Activated CD4-positive, alpha-beta T cell treated with anti-CD3 and anti-CD28 coated beads, Interleukin-2, amount 50 U/mL, for 48 hours (primary cell): ENCODE measurements at places on chromosomes 3 and 15.

DNA sequence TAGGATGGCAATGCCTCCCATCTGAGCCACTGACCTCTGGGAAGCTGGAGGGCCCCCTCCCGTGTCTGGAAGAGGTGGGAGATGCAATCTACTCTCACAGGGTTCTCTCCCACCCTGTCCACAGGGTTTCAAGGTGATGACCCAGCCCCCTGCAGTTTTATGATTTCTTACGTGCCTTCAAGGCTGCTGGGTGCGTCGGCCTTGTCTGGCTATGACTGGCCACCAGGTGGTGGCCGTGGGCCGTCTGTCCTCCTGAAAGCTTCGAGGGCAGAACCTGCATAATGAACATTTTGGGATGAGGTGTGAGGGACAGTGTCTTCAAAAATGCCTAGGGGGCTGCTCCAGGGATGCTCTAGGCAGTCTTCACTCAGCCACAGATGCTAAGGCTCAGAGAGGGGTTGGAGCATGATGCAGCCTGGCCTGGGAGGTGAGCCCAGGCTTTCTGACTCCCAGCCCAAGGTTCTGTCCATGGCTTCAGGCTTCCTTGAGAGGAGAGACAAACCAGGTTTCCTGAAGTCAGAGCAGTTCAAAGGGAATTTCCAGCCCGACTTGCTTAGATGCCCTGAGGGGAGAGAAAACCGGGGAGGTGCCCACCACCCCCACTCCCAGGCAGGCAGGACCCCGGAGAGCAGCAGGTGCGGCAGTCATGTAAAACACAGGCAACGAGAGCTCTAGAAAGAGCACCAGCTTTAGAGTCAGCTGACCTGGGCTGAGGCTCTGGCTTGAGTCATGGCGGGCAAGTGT, 18.7 kb downstream of the ISG20 start:
- no peak for DNase-seq

GRCh38 chr3:142027300-142027699, 122.0 kb downstream of the TFDP2 start:
- DNase-seq: no peak

DNA sequence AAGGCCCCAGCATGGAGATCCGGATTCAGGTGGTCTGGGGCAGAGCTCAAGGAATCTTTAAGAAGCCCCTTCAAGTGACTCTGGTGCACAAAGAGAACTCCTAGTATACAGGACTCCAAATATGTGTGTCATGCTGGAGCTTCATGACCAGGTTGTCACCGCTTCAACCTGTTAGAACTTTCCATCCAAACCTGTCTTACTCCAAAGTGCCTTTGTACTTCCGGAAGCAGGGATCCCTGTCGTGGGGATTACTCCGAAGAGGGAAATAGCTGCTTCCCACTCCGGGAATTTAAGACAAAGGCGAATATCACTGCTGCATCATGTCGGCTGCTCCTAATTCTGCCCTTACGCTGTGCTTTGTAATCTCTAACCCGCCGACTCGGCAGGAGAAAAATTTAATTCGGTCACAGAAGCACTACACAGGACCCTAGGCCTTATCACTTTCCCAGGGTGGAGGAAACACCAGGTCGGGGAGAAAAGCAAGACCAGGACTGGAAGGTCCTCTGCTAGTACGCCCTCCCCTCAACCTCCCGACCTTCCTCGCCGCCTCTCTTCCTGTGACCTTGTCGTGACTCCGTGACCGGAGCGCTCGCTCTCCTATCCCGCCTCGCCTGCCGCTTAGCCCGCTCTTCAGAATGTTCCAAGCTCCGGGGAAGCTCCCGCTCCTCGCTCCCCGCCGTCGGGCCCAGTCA, 730 bp downstream of the HIGD1A start:
- peak; percentile 36 for DNase-seq

DNA sequence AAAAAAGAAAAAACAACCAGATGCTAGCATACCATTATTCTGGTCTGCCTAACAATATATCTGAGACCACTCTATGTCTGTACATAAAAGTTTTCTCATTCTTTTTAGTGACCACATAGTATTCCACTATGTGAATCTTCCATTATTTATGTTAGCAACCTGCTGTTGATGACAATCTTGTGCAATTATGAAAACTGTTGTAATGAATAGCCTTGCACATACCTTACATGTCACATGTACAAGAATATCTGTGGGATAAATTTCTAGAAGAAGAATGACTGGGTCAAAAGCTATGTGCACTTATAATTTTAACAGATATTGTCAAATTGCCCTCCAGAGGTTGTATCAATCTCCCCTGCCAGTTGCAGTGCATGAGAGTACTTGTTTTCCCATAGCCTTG, 62.5 kb downstream of the ARHGAP31 start:
- no peak for DNase-seq

- no peak for DNase-seq
These were observed 96.0 kb downstream of the MEGF11 start for GRCh38 chr15:66157507-66157906.

- DNase-seq: no peak
These were observed 211.3 kb downstream of the MINAR1 start for GRCh38 chr15:79643393-79643792.
